Renal pelvis (tissue), 12 donors: ENCODE measurements at places on chromosomes 11 and 22. TPM values are rescaled to one million over a fixed set of nuclear protein-coding genes. Genes with fewer than 3 reads are reported as not detected.
A peak's percentile ranks its signal among the peaks of the same experiment; 100 is the strongest.

ACRV1 gene
- polyA plus RNA-seq = 0.80 TPM

DNA sequence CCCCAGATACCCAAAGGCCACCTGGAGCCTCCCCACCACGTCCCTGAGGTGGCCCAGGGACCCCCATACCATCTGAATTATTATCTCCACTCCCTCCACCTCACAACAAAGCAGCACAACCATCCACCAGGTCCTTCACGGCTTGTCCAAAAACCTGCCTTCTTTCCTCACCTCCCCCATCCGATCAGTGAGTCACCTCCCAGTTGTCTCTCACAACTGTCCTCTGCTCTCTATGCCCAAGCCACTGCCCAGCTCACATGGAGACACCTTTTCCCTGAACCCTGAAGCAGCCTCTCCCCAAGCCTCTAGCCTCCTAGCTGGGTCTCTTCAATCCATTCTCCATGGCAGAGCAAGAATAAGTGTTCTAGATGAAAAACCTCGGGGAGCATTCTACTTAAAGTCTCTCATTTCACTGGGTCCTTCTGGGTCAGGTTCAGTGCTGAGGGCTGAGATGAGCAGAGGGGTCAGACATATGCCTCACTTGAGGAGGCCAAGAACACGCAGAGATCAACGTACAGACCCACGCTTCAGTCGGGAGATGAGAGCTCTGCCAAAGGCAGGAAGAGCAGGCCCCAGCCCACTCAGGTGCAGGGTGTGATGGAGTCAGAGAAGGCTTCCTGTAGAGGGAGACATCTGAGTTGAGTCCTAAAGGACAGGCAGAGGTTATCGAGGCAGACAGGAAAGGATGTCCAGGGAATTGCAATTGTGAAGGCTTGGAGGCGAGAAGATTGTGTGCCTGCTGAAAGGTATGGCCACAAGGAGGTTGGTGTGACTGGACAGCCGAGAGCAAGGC lies 74.7 kb downstream of the PDE2A start:
- DNase-seq = no peak

DNA sequence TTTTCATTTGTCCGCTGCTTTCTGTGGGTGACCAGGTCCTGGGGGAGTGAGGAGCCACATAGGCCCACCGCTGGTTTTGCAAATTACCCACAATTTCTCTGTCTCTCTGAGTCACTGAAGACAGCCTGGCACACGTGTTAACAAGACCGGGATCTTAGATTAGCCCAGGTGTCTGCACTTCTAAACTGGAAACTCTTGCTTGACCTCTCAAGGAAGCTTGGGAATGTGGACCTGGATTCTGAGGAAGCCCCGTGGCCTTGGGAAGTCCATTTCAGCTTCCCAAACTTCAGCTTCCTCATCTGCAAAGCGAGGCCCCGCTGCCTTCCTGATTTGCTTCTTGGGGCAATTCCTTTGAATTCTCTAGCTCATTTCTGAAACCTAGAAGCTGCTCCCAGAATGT lies 119.9 kb downstream of the KIAA1671 start:
- DNase-seq = no peak

GRCh38 chr11:85685820-85686459 lies at the start of gene CCDC89:
Gene CCDC89 (minus strand): TSS chr11:85686195. CDS start chr11:85686130, 65 bp downstream.
- peak; percentile 93 for DNase-seq
